GM10248 (cell line): ENCODE measurements at places on chromosomes 1 and 21.

GRCh38 chr1:148363439-148363810, 119.7 kb downstream of the PPIAL4G start:
- no peak for DNase-seq

- no peak for DNase-seq
Observed at GRCh38 chr1:30892671-30893073, 15.9 kb downstream of the SDC3 start.

GRCh38 chr1:205543351-205544301, 39.2 kb downstream of the CDK18 start:
- no peak for DNase-seq

DNA sequence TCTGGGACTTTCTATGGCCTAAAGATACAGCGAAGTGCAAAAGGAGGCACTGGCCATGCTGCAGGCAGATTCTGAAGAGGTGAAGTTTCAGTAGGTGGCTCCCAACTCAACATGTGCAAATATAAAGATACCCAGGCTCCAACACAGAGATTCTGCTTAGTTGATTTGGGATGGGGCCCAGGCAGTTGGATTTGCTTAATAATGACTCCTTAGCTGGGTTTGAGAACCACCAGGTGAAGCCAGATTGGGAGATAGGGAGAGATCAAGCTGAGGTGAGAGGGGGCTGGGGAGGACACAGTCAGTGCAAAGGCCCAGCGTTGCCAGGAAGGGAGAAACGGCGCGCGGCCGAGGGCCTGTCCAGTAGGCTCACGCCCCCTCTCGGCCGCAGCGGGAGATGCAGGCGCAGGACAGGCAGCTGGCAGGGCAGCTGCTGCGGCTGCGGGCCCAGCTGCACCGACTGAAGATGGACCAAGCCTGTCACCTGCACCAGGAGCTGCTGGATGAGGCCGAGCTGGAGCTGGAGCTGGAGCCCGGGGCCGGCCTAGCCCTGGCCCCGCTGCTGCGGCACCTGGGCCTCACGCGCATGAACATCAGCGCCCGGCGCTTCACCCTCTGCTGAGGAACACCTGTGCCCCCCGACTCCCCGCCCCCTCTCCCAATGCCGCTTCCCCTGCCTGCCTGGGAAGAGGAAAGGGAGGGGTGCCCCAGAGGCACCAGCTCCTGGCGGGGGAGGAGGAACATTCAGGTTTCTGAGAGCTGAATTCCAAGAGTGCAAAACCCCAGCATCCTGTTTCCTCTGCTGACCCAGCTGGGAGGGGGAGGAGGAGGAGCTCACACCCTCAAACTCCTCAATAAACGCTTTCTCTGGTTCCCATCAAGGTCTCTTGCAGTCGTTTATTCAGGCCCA, 1.2 kb downstream of the FAM167B start:
- peak; percentile 87 for DNase-seq
